Gastrocnemius medialis (tissue), 4 donors: ENCODE measurements at places on chromosomes 6 and 20. TPM values are rescaled to one million over a fixed set of nuclear protein-coding genes. Genes with fewer than 3 reads are reported as not detected.
A peak's percentile ranks its signal among the peaks of the same experiment; 100 is the strongest.

The B4GALT5 gene
- 64.3 TPM for total RNA-seq

The IMPG1 gene
- not detected for total RNA-seq

The IL17A gene
- total RNA-seq: not detected

The LY6G6F gene
- total RNA-seq: not detected

The CNR1 gene
- total RNA-seq: 5.7 TPM

The ZSCAN9 gene
- total RNA-seq: 6.5 TPM

The TREM1 gene
- 2.6 TPM for total RNA-seq

The SLC17A1 gene
- total RNA-seq: not detected

The LHFPL5 gene
- not detected for total RNA-seq

GRCh38 chr20:45921337-45922189 lies 9.6 kb upstream of the PLTP start:
- H3K27ac ChIP-seq: no peak overlapping the region
- H3K27me3 ChIP-seq: no peaks in the 10 kb centered on the region
- H3K36me3 ChIP-seq: no peaks in the 10 kb centered on the region
- H3K4me1 ChIP-seq: peaks cover 29% of the 10 kb centered on the region
- no peak overlapping the region for H3K4me3 ChIP-seq

DNA sequence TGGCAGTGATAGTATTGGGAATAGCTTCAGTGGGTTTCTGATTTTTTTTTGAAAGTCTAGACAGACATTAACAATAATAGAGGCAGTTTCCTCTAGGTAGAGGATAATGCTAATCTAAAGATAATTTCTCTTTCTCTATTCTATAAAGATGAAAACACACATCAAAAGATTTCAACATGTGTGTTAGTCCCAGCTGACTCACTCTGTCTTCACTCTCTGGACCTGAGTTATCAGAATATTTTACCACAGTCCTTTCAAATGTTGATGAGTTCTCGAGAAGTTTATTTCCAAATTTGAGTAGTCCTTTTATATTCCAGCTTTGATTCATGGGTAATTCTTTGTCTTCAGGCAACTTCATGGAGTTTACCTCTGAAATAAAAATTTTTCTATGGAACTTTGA lies 17.1 kb downstream of the RPRD1B start:
- H3K27ac ChIP-seq: peak overlapping the region; percentile 69
- H3K4me3 ChIP-seq: no peak overlapping the region
- no peaks in the 10 kb centered on the region for H3K36me3 ChIP-seq
- no peaks in the 10 kb centered on the region for H3K27me3 ChIP-seq

GRCh38 chr20:19995220-19995863 lies 21.8 kb upstream of the NAA20 start:
- H3K4me3 ChIP-seq: no peak overlapping the region
- H3K27ac ChIP-seq: peak overlapping the region; percentile 80
- DNase-seq: no peak

GRCh38 chr20:21812379-21812778 lies 106.9 kb downstream of the PAX1 start:
- H3K27ac ChIP-seq: no peak overlapping the region
- no peak for DNase-seq
- H3K4me3 ChIP-seq: no peak overlapping the region

DNA sequence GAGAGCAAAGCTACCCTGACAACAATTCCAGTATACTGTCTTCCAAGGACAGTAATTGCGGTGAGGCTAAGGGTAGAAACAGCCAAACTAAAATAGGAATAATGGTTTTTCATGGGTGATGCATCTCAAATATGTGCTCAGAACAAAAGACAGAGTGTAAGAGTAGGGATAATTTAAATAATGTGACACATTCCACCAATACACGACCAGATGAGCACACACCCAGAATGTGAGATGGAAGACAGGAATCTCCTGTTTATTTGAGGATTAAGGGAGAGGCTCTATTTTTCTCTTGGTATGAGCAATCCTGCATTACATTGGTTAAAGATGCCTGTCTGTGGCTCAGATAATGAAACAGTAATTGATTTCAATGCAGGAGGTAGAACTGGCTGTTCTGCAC lies 292.9 kb upstream of the ZFP64 start:
- no peak overlapping the region for H3K4me3 ChIP-seq
- H3K27ac ChIP-seq: no peak overlapping the region
- DNase-seq: no peak
- no peaks in the 10 kb centered on the region for H3K27me3 ChIP-seq
- H3K4me1 ChIP-seq: no peaks in the 10 kb centered on the region
- no peaks in the 10 kb centered on the region for H3K36me3 ChIP-seq

GRCh38 chr6:47264775-47265184 lies 44.9 kb downstream of the TNFRSF21 start:
- H3K4me3 ChIP-seq: no peak overlapping the region
- H3K27me3 ChIP-seq: no peaks in the 10 kb centered on the region
- DNase-seq: no peak
- H3K27ac ChIP-seq: no peak overlapping the region
- no peaks in the 10 kb centered on the region for H3K36me3 ChIP-seq
- H3K4me1 ChIP-seq: no peaks in the 10 kb centered on the region

DNA sequence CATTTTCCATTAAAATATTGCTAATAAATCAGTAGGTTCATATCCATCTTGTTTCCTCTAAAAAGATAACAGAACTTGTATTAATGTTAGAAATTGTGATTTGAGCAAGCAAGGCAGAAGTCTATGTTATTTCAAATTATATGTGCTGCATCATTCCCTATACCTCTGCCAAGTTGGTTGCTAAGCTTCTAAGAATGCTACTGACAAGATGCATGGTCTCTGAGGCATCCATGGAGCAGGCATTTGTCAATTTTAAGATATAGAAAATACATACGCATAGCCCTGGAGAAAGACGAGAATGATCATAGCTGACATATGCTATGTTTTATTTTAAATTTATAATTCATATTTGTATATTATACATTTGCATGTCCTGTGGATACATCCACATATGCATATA lies 168.3 kb upstream of the THEMIS start:
- no peaks in the 10 kb centered on the region for H3K36me3 ChIP-seq
- H3K4me3 ChIP-seq: no peak overlapping the region
- no peaks in the 10 kb centered on the region for H3K27me3 ChIP-seq

DNA sequence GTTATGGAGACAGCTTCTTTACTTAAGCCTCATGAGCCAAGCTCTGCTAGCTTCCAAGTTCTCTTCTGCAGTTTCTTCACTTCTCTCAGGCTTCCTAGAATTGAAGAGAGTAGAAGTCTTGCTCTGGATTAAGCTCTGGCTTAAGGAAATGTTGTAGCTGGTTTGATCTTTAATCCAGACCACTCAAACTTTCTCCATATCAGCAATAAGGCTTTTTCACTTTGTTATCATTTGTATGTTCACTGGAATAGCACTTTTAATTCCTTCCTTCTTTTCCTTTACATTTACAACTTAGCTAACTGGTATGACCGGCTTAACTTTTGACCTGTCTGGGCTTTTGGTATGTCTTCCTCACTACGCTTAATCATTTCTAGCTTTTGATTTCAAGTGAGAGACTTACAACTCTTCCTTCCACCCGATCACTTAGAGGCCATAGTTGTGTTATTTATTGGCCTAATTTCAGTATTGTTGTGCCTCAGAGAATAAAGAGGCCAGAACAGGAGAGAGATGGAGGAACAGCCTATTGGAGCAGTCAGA lies 236.6 kb upstream of the BMP2 start:
- no peak overlapping the region for H3K27ac ChIP-seq
- no peak for DNase-seq
- H3K27me3 ChIP-seq: no peaks in the 10 kb centered on the region
- H3K36me3 ChIP-seq: no peaks in the 10 kb centered on the region

DNA sequence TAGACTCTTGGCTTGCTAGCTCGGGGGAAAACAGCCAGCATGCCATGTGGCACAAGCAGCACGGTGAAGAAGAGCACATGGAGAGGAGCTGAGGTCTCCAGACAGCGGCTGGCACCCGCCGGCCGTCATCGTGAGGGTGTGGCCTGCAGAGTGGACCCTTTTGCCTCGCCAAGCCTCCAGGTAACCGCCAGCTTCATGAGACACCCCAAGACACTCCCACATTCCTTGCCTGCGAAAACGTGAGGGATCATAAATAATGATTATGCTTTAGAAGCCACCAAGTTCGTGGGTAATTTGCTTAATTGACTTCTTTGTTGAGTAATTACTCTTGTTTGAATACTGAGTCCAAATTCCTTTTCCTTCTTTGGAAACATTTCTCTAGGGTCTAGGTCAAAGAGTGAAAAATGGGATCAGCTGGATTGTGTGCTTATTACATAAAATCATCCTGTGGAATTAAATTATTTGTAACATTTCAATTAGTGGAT lies 23.2 kb downstream of the FAM50B start:
- no peaks in the 10 kb centered on the region for H3K27me3 ChIP-seq
- no peaks in the 10 kb centered on the region for H3K4me1 ChIP-seq
- H3K27ac ChIP-seq: no peak overlapping the region
- DNase-seq: no peak
- H3K36me3 ChIP-seq: no peaks in the 10 kb centered on the region
- H3K4me3 ChIP-seq: no peak overlapping the region

DNA sequence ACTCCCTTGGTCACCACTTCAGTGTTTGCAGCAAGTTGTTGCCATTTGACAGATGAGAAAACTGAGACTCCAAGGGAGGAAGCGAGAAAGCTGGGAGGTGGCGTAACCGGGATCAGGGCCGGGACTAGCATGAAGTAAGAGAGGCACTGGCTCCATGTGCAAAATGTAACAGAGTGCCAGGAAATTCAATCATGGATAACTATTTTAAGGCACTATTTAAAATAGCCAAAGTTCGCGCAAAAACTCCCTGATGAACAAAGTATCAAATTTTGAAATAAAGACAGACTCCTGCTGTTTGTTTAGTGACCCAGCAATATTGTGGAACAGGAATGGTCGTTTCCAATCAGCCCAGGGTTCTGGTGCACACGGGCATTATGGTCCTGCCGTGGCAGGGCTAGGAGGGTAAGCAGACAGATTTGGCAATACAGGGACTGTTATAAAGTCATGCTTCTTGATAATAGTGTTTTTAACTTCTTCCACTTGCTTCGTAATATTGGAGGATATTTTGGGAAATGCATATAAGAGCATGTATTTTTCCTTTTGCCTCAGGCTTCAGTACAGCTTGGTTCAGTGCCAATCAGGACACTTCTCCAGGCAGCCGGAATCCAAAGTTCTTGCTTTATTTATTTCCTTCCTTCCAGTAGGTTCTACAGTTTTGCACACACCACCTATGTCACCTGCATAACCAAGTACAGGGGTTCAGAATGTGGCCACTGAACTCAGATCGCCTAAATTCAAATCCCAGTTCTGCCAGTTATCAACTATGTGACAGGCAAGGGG lies 141.6 kb downstream of the EYA2 start:
- DNase-seq: no peak
- H3K27ac ChIP-seq: no peak overlapping the region

GRCh38 chr6:42566614-42567208 lies 2.9 kb downstream of the UBR2 start:
- H3K4me3 ChIP-seq: no peak overlapping the region
- no peak for DNase-seq
- H3K36me3 ChIP-seq: no peaks in the 10 kb centered on the region
- no peaks in the 10 kb centered on the region for H3K27me3 ChIP-seq
- H3K27ac ChIP-seq: peak overlapping the region; percentile 16
- peaks cover 38% of the 10 kb centered on the region for H3K4me1 ChIP-seq

DNA sequence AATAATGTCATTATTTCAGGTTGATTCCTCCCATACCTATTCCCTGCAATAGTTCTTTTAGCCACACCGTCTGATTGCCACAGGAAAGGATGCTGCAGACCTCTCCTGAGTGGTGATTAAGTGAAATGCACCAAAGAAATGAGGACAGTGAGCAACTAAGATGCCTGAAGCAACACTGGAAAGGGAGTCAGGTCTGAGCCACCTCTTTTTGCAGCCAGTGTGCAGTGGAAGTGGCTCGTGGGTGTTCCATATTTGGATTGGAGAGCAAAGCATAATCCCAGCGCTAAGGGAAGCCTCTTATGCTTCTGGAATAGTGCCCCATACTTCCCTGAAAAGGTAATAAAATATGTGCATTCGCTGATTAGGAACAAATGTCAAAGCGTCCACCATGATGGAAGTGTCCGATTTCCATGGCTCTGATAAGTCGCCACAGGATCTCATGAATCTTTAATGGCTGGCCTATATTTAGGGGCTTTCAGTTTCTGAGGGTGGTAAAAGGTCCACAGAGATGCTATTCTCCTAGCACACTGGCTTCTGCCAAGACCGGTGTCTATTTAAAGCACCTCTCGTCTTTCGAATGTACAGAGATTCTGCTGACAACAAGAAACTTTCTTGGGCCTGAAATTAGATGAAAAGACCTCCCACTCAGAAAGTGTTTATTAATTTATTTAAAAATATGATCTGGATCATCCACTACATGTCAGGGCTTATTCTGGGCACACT lies 253.9 kb downstream of the SLC24A3 start:
- peaks cover 24% of the 10 kb centered on the region for H3K4me1 ChIP-seq
- DNase-seq: no peak
- H3K36me3 ChIP-seq: no peaks in the 10 kb centered on the region
- no peak overlapping the region for H3K4me3 ChIP-seq

- no peaks in the 10 kb centered on the region for H3K27me3 ChIP-seq
- no peaks in the 10 kb centered on the region for H3K36me3 ChIP-seq
- DNase-seq: no peak
These were observed 27.8 kb upstream of the SMOC2 start for GRCh38 chr6:168413018-168413720.

GRCh38 chr20:17875981-17876385 lies 92.6 kb downstream of the SNX5 start:
- H3K36me3 ChIP-seq: no peaks in the 10 kb centered on the region
- H3K4me1 ChIP-seq: peaks cover 9% of the 10 kb centered on the region

DNA sequence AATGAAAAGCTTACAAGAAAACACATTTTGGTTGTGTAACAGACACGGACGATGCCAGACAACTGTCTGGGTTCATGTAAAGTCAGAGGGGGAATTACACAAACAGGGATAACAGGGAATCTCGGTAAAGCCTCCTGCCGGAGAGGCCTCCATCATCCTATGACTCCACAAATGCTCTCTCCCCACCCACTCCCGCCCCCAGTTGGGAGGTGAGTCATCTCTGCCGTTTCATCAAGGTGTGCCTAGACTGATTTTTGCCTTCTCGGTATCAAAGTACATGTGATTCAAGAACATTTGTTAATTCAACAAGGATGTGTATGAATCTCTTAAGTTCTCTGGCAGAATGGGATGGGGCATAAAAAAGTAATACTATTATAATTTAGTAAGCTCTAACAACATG lies 304.9 kb upstream of the PRDM1 start:
- H3K4me3 ChIP-seq: no peak overlapping the region
- peak; percentile 37 for DNase-seq
- no peaks in the 10 kb centered on the region for H3K27me3 ChIP-seq
